Fibroblast of skin of left biceps (primary cell): ENCODE measurements at places on chromosomes 2 and 18.

DNA sequence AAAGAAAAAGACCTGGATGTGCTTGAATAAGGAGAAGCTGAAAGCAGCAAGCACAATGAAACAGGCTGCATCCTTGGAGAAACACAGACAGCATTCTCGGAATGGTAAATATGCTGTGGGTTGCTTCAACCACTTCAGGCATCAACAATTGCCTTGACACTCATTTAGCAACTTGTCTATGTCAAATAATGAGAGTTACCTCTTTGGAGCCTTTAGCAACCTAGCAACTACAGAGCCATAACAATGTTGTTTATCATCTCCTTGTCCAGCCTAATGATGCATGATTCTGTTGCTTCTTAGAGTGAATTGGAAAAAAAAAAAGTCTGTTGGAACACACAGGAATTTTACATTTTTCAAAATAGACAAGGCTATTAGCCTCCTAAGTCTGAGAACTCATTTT lies 410.6 kb downstream of the PIK3C3 start:
- DNase-seq, result no peak

GRCh38 chr18:48263192-48263853 lies 145.9 kb downstream of the ZBTB7C start:
- DNase-seq, result no peak

GRCh38 chr2:134225841-134226240 lies 28.0 kb upstream of the MGAT5 start:
- DNase-seq, result no peak

DNA sequence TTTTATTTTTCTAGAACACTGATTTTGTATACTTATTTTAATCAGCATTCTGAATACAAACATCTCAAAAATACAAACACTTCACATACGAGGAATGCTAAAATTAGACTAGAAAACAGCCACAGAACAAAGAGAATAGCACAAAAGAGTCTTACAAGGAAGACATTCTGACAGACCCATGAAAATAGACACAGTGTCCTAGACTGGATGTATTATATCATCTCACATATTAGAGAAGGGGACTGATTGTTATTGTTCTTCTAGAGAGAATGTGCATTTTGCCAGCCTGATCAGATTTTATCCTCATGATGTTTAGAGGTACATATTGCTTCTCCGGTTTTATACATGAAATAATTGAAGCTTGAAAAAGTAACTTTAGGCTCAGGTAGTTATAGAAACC lies 357.9 kb downstream of the DPP10 start:
- DNase-seq, result no peak

DNA sequence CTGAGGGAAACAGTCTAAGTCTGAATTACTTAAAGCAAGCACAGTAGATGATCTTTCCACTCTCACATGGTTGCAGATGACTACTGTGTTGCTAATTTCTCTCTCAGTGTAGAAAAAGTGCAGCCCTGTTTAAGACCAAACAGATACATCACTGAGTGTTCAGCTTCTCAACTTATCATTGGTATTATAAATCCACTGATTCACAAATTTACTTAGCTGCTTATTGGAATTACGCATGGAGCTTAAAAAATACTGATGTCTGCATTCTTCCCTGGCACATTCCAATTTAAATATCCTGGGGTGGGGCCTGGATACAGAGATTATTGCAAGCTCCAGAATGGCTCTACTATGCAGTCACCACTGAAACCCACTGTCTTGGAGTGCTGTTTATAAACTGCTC lies 411.2 kb downstream of the RND3 start:
- peak; percentile 47 for DNase-seq

GRCh38 chr2:230778350-230779063 lies 65.9 kb downstream of the CAB39 start:
- no peak for DNase-seq

- DNase-seq, result no peak
Observed at GRCh38 chr18:62760403-62760734, 45.0 kb downstream of the PHLPP1 start.

- no peak for DNase-seq
Observed at GRCh38 chr2:46286715-46287114, 10.5 kb upstream of the EPAS1 start.

GRCh38 chr2:150599889-150600288 lies 112.4 kb upstream of the RND3 start:
- no peak for DNase-seq

- DNase-seq, result no peak
Observed at GRCh38 chr2:190200603-190201002, 119.0 kb downstream of the HIBCH start.

GRCh38 chr18:33146014-33146413 lies 294.5 kb downstream of the CCDC178 start:
- no peak for DNase-seq

GRCh38 chr2:26914659-26915310 lies 55.7 kb upstream of the MAPRE3 start:
- DNase-seq, result no peak

DNA sequence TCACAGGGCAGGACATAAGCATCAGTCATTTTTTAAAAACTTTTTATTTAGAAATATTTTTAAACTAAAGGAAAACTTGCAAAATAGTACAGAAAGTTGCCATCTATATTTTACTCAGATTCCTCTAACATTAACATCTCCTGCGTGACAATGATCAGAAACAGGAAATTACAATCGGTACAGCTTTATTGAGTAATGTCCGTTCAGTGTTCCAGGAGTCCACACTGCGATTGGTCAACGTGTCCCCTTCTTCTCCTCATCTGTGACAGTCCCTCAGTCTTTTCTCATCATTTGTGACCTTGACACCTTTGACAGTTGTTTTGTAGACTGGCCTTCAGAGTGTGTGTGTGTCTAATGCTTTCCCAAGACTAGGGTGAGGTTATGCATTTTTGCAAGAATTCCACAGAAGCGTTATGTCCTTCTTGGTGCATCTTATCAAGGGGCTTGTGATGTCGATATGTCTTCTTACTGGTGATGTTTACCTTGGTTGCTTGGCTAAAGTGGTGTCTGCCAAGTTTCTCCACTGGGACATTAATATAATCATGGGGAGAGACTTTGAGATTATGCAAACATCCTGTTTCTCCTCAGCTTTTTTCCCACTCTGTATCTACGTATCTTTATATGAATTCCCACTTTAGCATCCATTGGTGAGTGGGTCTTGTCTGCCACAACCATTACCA lies 21.4 kb upstream of the TMEM177 start:
- no peak for DNase-seq

GRCh38 chr18:74292541-74292858 lies 737 bp upstream of the CYB5A start:
- no peak for DNase-seq
